ENCODE measurements at places on chromosomes 5 and 9.
A peak's percentile ranks its signal among the peaks of the same experiment; 100 is the strongest.

DNA sequence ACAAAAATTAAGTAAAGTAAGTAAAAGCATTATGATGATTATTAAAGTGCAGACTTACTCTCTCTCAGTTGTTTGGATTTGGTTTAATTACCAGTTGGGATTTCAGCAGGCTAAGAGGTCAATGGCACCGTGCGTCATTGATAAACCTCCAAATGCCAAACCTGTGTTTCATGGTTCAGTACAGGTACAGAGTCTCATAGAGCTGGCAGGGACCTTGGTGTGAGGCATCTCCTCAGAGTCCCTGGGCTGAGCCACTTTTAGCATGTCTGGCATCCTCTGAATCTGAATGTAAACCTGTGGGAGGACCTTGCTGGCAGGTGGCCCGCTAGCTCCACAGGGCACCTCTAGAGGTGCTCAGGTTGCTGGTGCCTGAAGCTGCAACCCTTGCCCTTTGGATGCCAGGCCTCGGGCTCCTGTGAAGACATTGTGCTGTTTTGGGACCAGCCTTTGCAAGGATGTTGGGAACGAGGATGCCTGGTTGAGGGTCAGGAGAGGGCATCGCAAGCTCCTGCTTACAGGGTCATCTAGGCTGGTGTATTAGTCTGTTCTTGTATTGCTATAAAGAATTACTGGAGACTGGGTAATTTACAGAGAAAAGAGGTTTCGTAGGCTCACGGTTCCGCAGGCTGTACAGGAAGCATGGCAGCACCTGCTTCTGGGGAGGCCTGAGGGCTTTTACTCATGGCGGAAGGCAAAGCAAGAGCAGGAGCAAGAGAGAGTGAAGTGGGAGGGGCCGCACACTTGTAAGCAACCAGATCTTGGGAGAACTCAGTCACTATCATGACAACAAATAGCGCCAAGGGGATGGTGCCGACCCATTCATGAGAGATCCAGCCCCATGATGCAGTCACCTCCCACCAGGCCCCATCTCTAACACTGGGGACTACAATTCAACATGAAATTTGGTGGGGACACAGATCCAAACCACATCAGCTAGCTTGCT is 14.9 kb upstream of the STC2 start:
- DNase-seq: no peak

DNA sequence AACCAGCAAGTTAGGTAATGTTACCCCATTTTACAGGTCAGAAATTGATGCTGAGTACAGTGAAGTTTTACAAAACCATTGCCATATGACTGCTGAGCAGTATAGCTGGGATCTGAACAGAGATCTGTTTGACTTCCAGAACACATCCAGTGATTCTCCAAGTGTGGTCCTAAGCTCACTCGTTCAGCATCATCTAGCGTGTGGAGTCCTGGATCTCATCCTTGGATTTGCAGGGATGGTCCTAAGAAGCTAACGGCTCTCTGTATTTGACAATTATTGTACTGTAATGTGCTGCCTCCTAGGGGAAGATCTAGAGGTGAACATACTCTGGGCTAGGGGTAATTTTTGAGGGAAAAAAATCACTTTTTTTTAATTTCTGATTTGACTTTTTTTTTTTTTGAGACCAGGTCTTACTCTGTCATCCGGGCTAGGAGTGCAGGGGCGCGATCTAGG is 1.4 kb downstream of the SLC26A2 start:
- DNase-seq: no peak

DNA sequence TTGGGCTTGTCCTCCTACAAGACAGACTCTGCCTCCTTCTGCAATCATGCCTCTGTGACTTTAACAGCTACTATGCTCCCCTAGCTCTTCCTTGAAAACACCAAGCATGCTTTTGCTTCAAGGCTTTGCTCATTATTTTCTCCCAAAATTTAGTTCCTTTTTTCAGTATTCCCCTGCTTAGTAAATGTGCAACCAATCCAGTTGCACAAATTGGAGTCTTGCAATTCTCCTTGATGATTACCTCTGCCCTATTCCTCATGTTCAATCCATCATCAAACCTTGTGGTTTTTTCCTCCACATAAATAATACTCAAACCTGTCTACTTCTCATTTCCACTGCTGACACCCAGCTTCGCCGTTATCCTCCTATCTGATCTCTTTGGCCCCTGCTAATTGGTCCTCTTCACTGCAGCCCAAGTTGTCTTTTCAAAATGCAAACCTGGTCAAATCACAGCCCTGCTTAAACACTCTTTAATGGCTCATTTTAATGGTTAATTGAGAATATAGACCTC is 296.3 kb downstream of the CWC27 start:
- no peak for DNase-seq

GRCh38 chr5:53962306-53962705 is 348.1 kb downstream of the ARL15 start:
- no peak for DNase-seq

GRCh38 chr5:32690153-32690552 is 21.0 kb upstream of the NPR3 start:
- no peak for DNase-seq

DNA sequence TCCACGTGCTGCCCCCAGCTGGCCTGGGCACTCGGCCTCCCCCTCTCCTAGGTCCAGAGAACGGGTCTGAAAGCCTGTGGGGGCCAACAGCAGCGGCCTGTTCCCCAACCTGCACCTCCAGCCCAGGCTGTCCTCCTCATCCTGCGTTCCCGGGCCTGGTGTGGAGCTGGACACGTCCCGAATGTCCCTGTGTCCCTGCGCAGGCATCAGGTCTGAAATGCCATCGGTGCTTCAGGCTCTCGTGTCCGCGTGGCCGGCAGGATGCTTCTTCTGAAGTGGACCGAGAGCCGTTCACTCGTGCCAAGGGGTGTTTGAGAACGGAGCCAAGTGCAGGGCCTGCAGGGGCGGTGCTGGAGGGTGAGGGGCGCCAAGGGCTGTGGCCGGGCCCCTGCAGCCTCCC is 24.7 kb upstream of the UBAC1 start:
- DNase-seq: no peak

- DNase-seq: no peak
These were observed 74.3 kb downstream of the RALGPS1 start for GRCh38 chr9:126988857-126989256.

GRCh38 chr9:126160067-126160853 is 166.4 kb upstream of the MVB12B start:
- DNase-seq: no peak

- no peak for DNase-seq
These were observed 252.4 kb upstream of the NFIL3 start for GRCh38 chr9:91676046-91676445.

DNA sequence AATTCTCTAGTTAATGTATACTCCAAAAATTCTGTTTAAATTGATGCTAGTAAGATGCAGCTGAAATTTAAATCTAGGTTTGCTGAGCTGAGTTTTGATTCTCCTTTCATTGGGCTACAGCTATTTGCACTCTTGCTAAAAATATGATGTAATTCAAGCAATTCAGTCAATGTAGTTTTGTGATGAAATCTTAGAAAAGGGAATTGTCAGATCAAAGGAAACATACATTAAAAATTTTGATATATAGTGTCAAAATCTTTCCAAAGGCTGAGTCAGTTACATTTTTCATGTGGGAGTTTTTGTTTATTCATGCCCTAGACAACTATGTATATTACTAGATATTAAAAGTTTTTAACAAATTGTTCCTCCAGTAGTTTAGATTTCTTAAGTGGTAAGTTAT is 334.9 kb upstream of the DAB2 start:
- no peak for DNase-seq

GRCh38 chr9:96883922-96884321 is 29.6 kb upstream of the ZNF782 start:
- DNase-seq: no peak

DNA sequence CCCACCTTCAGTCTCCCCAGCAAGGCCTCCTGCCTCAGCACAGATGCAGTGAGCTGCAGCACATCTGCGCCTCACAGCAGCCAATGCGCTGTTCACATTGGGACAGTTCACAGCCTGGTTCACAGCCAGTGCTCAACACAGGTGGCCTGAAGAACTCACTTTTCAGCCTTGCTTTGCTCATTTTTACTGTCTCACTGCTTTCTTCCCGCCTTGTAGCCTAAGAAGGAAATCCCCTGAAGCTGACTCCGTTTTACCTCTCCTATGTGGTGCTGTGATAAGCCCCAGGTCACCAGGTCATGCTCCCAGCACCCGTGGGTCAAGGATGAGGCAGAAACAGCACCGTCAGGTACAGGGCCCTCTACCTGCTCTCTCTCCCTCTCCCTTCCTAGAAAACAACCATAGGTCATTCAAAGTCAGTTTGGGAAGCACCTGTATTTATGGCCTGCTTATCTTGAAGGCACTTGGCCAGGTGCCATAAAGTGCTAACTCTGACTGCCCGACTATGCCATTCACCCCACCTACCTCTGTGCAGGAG is 1.1 kb downstream of the GCNT4 start:
- no peak for DNase-seq

- no peak for DNase-seq
These were observed 226.4 kb downstream of the PCSK5 start for GRCh38 chr9:76116913-76117312.

DNA sequence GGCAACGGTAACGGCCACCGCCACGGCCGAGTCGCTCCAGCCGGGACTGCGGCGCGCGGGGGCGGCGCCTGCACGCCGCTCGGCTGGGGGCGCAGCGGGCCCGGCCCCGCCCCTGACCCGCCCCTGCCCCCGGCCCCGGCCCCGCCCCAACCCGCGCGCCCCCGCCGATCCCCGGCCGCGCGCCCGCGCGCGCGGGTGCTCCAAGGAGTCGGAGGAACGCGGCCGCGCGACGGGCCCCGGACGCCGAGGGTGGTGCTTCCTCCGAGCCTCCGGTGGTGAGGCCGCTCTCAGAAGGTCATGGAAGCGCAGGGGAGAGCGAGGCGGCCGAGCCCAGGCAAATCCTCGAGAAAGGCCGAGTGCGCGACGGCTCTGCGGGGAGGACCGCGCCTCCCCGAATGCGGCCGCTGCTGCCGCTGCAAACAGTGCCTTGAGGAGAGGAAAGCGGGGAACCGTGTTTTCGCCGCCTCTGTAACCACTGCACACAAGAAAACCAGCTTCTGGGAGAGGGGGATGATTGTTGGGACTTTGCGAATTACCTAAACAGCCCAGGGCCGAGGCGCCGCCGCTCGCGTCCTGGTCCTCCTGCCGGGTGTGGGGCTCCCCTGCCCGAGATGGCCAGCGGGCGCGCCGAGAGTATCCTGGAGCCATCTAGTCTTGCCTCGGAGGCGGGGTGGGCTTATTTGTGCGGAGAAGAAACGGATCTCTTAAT is at the start of gene LIFR:
Gene LIFR (minus strand): TSS at position 48 of the 709 bp plus-strand sequence. CDS start 25,999 bp downstream, outside the sequence.
- peak; percentile 74 for DNase-seq

- no peak for DNase-seq
These were observed 82.2 kb downstream of the PRELID2 start for GRCh38 chr5:145752947-145753346.

GRCh38 chr9:79053598-79053997 is 518.2 kb upstream of the TLE4 start:
- DNase-seq: peak; percentile 14

- DNase-seq: no peak
These were observed 64.5 kb downstream of the MCTP1 start for GRCh38 chr5:95220381-95220780.

- DNase-seq: no peak
These were observed 974 bp downstream of the CLINT1 start for GRCh38 chr5:157857816-157858526.

GRCh38 chr5:58738336-58738735 is 155.5 kb downstream of the RAB3C start:
- no peak for DNase-seq

GRCh38 chr5:56677690-56678305 is 137.6 kb upstream of the MAP3K1 start:
- no peak for DNase-seq

DNA sequence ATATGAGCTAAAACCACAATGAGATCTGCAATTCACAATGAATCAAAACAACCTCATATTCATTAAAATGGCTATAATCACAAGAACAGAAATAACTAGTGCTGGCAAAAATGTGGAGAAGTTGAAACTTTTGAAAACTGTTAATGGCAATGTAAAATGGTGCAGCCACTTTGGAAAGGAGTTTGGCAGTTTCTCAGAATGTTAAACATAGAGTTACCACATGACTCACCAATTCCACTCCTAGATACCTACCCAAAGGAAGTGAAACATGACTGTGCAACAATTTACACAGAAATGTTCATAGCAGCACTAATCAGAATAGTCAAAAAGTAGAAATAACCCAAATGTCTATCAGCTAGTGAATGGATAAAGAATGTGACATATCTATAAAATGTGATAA is 862.2 kb downstream of the DTWD2 start:
- DNase-seq: no peak

DNA sequence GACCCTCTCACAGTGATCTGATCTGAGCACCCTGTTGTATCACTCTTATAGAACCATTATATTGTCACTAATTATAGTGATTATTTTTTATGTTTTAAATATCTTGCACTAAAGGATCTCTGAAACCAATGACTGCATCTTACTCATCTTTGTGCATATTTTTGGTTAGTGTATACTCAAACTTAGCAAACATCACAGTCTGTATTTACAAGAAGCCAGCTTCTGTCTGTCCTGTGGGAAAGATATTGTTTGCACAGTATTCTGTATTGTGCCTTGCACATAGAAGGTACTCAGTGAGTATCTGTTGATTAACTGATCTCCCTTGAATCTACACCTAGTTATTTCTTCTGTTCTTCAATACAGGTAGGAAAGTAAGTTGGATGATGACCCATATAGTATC is 131.5 kb downstream of the PAM start:
- DNase-seq: no peak

DNA sequence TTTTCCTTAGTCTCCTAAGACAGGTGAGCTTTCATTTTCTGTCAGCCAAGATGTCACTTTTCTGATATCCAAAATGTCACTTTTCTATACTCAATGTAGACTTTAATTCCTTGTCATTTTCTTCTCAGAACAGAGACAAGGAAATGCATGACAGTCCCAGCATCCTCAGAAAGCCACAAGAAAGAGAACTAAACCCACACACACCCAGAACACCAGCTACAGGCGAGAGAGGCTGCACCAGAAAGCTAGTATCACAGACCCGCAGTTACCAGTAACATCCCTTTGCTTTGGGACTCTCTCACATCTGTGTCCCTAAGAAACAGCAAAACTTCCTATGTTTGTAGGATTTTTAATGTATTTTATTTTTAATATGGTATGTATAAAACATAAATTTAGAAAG is 17.1 kb downstream of the TRMO start:
- DNase-seq: no peak

GRCh38 chr5:58629271-58630159 is 46.6 kb downstream of the RAB3C start:
- DNase-seq: no peak

- DNase-seq: no peak
These were observed 370.0 kb downstream of the NDUFS4 start for GRCh38 chr5:53930457-53930856.

- DNase-seq: no peak
These were observed 45.3 kb upstream of the ADAMTSL1 start for GRCh38 chr9:18428661-18429060.

DNA sequence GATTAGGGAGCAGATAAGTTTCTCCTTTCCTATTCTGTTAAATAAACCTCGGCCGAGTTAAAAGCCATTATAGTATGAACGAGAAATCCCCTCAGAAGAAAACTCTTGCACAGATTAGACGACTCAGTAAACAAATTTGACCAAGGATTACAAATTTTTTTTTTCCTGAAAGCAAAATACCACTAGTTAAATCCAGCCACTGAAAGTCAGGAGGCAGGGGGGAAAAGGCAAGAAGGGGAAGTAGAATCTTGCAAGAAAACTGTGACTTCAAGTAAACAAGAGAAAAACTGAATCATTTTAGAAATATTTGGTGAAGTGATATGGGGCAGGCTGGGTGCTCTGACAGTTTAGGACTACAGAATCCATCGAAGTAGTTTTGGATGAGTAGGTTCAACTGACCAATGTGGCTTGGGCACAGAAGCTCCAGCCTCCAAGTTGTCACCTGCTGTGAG is 251.0 kb downstream of the DENND1A start:
- DNase-seq: no peak

Measured in NCI-H1436 (cell line).